ENCODE measurements at places on chromosomes 12 and 14. TPM values are rescaled to one million over a fixed set of nuclear protein-coding genes. Genes with fewer than 3 reads are reported as not detected.

Gene ARL1
- total RNA-seq, result 47.5 TPM

Gene DHRS1
- 27.4 TPM for total RNA-seq

Gene HOXC12
- not detected for total RNA-seq

DNA sequence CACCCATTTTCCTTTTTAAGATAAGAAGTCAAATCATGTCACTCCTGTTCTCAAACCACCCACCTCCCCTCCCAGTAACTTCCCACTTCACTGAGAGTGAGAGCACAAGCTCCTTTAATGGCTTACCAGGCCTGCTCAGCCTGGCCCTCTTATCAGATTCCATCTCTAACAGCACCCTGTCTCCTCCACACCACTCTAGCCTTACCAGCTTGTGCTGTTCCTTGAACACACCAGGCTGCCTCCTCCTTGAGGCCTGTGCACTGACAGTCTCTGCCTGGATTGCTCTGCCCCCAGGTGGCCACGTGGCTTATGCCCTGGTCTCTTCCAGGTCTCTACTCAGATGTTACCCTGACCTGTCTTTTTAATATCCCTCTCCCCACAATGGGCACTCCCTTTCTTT, 40.1 kb upstream of the EVL start:
- peaks cover 8% of the 10 kb centered on the region for H3K4me1 ChIP-seq
- H3K27me3 ChIP-seq, result no peaks in the 10 kb centered on the region
- no peak overlapping the region for H3K27ac ChIP-seq

- no peaks in the 10 kb centered on the region for H3K36me3 ChIP-seq
- no peaks in the 10 kb centered on the region for H3K4me1 ChIP-seq
These were observed 343.9 kb downstream of the NPAS3 start for GRCh38 chr14:33282331-33283230.

DNA sequence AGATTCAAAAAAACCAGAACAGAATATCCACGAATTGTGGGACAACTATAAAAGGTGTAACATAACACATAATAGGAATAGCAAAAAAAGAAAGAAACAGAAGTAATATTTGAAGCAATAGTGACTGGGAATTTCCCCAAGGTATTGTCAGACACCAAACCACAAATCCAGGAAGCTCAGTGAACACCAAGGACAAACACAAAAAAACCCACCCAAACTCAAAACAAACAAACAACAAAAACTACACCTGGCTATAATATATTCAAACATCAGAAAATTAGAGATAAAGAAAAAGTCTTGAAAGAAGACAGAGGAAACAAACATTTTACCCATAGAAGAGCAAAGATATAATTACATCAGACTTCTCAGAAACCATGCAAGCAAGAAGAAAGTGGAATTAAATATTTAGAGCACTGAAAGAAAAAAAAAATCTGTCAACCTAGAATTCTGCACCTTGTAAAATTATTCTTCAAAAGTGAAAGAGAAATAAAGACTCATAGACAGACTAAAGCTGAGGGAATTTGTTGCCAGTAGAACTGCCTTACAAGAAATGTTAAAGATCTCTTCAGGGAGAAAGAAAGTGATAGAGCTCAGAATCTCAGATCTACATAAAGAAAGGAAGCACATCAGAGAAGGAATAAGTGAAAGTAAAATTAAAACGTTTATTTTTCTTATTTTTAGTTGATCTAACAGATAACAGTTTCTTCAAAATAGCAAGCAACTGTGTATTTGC, 12.1 kb upstream of the HMGA2 start:
- H3K27me3 ChIP-seq, result no peaks in the 10 kb centered on the region
- DNase-seq, result no peak
- H3K36me3 ChIP-seq, result no peaks in the 10 kb centered on the region
- peaks cover under 1% of the 10 kb centered on the region for H3K4me1 ChIP-seq
- H3K27ac ChIP-seq, result no peak overlapping the region

DNA sequence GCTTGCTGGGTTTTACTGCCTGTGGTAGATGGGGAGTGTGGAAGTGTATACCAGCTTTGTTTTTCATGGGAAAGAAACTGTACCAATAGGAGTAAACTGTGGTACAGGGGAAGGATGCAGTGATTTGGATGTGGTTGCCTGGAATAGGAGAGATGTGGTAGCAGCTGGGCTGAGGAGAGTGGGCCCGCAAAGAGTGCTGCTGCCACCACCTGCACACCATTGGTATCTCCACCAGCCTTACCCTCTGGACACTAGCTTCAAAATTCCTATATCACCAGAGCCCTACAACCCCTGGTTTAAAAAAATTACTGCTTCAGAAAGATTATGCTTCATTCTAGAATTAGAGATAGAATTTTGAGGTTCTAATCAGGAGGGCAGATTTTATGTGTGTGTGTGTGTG, 53.6 kb downstream of the AKAP6 start:
- peak; percentile 64 for DNase-seq
- H3K4me3 ChIP-seq, result no peak overlapping the region
- no peak overlapping the region for H3K27ac ChIP-seq
- no peaks in the 10 kb centered on the region for H3K36me3 ChIP-seq
- H3K27me3 ChIP-seq, result no peaks in the 10 kb centered on the region

DNA sequence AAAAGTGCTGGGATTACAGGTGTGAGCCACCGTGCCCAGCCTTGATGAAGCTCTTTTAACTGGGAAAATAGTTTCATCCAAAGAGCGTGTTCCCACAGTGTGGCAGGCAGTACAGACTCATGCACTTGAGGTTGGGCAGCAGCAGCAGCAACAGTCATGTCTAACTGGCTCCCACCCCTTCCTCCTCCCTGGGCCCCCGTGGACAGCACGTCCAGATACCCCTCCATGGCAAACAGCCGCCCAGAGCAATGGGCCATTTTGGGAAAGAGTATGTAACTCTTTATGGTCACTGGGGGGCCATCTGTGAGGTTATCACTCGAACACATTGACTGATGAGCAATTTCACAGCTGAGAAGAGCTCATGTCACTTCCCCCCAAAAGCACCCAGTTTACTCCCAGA, 279.1 kb upstream of the NOS1 start:
- no peak overlapping the region for H3K27ac ChIP-seq
- no peaks in the 10 kb centered on the region for H3K27me3 ChIP-seq

- peak; percentile 83 for DNase-seq
- H3K4me1 ChIP-seq, result peaks cover 68% of the 10 kb centered on the region
- peak overlapping the region; percentile 82 for H3K4me3 ChIP-seq
- peaks cover 21% of the 10 kb centered on the region for H3K27me3 ChIP-seq
- H3K36me3 ChIP-seq, result no peaks in the 10 kb centered on the region
- no peak overlapping the region for H3K27ac ChIP-seq
These were observed 1.5 kb upstream of the PLEKHG3 start for GRCh38 chr14:64702493-64703394.

- peaks cover 7% of the 10 kb centered on the region for H3K4me1 ChIP-seq
- H3K27me3 ChIP-seq, result no peaks in the 10 kb centered on the region
- no peak for DNase-seq
- H3K36me3 ChIP-seq, result no peaks in the 10 kb centered on the region
- no peak overlapping the region for H3K4me3 ChIP-seq
- no peak overlapping the region for H3K27ac ChIP-seq
These were observed 454.5 kb downstream of the ADAMTS20 start for GRCh38 chr12:43097471-43097870.

DNA sequence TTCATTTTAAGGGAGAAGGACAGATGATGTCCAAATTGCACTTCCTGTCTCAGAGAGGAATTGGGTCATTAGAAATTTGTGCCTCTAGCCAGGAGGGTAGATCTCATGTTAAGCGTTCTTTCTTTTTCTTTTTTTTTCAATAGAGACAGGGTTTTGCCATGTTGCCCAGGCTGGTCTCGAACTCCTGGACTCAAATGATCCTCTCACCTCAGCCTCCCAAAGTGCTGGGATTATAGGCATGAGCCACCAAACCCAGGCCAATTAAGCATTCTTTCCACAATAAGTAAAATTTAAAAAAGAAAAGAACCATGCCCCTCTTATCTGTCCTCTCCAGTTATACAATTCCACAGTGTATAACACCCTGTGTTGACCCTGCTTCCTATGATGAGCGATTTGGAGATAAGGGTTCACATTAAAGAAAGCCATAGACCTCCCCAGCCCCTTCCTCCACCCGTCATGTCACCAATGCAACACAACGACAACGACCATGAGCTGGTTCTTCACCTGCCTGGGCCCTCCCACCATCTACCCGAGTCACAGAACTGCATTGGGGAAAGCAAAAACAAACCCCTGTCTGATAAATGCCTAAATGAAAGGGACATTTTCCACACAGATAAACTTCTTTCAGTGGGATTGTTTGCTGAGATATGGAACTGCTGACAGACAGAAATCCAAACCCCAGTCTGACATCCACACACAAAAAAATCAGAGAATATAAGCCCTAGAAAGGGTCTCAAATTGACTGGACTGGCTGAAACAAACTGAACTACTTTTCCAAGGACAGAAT, 37.3 kb downstream of the SSH1 start:
- no peaks in the 10 kb centered on the region for H3K36me3 ChIP-seq
- no peak for DNase-seq
- no peaks in the 10 kb centered on the region for H3K4me1 ChIP-seq

DNA sequence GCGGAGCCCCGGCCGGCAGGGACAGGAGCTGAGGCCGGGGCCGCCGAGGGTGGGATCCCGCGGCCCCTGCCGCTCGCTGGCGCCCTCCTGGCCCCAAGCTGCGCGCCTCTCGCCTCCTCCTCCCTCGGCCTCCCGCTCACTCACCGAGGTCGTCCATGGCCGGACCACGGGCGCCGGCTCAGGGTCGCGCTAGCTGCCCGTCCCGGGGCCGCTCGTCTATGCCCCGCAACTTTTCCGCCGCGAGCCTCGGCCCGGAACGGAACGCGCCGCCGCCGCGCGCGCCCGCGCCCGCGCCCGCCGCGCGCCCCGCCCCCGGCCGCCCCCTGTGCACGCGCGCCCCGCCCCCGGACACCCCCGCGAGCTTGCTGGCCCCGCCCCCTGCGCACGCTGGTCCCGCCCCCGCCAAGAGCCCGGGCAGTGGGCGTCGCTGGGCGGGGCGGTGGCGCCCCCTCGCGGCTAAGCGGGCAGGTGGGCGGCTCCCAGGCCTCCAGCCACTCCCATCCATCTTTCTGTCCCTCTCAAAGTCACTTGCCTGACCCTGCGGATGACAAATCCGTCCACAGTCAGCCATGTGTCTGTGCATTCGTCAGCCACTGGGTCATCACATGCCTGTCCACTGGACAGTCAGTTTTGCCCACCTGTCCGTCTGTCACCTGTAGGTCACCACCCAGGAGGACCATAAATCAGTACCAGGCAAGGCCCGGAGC, at the start of gene PXN:
Gene PXN, minus strand, starts transcription at position 258 of the 707 bp plus-strand sequence. Its CDS starts 101 bp downstream, at position 157.
- peaks cover 20% of the 10 kb centered on the region for H3K4me1 ChIP-seq
- H3K27me3 ChIP-seq, result no peaks in the 10 kb centered on the region
- no peaks in the 10 kb centered on the region for H3K36me3 ChIP-seq
- DNase-seq, result peak; percentile 91

DNA sequence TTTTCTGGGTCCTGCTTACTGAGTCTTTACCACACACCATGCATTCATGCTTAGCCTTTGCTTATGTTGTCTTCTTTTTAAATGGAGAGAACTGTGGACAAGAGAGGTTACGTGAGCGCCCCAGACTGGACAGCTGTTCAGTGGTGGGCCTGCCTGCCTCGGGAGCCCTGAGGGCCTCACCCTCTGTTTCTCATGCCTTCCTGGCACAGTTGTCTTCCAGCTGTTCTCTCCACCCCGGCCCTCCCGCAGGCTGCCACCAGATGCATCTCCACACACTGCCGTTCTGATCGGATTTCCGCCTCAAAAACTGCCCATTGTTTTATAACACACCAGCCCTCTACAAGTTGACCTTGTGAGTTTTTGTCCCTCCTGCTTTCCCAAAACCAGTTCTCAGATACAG, 100.8 kb downstream of the SAMD4A start:
- H3K4me3 ChIP-seq, result no peak overlapping the region
- no peak overlapping the region for H3K27ac ChIP-seq
- H3K4me1 ChIP-seq, result peaks cover 17% of the 10 kb centered on the region
- no peaks in the 10 kb centered on the region for H3K36me3 ChIP-seq

DNA sequence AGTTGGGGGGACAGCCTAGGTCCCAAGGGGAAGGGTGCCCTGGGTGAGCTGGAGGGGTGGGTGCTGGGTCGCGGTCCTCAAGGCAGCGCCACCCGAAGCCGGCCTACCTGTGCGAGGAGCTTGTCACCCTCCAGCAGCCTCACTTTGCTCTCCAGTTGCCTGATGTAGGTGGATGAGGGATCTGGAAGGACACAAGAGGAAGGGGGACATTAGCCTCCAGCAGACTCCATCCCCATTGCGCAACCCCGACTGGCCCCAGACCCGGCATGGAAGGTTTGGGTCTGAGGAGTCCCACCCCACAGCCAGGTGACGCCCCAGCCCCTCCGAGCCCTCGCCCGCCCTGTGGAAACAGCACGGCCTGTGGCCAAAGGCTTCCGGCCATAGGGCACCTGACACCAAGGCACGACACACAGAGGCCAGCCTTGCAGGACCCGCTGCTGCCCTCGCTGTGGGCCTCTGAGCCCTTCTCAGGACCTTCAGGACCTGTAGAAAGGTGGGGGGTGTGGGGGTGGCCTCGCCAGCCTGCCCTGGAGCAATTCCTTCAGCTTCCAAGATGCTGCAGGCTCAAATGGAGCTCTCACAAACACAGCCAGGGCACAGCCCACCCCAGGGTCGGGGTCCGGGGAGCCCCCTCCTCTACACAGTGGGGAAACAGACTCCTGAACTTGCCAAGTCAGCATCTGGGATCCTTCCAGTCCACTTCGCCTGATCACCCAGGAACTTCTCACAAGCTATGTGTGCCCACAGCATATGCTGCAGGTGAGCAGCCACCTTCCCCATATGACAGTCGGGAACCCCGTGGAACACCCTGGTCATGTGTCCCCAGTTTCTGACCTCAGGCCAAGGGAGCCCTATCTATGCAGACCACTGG, 54.9 kb downstream of the CCNK start:
- H3K27ac ChIP-seq, result no peak overlapping the region
- H3K4me1 ChIP-seq, result peaks cover 71% of the 10 kb centered on the region
- no peaks in the 10 kb centered on the region for H3K27me3 ChIP-seq
- no peak for DNase-seq
- no peak overlapping the region for H3K4me3 ChIP-seq

DNA sequence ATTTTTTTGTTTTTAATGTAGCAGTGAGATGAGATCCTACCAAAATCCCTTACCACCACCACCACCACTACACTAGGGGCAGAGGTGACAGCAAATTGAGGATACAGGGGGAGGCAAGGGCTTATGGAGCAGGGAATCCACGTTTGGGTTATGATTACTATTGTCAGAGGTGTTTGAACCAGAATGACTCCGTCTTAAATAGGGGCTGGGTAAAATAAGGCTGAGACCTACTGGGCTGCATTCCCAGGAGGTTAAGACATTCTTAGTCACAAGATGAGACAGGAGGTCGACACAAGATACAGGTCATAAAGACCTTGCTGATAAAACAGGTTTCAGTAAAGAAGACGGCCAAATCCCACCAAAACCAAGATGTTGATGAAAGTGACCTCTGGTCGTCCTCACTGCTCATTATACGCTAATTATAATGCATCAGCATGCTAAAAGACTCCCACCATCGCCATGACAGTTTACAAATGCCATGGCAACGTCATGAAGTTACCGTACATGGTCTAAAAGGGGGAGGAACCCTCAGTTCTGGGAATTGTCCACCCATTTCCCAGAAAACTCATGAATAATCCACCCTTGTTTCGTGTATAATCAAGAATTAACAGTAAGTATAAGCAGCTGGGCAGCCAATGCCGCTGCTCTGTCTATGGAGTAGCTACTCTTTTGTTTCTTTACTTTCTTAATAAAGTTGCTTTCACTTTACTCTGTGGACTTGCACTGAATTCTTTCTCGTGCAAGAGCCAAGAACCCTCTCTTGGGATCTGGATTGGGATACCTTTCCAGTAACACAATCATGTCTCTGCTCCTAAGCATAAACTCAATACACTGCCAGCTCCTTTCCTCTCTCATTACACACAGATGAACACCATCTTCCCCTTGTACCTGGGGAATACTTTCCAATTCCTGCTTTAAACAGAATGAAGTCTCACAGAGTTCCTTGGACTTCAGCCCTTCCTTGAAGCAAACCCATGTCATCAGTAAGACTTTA, 16.7 kb upstream of the CRY1 start:
- H3K4me1 ChIP-seq, result no peaks in the 10 kb centered on the region
- peaks cover 46% of the 10 kb centered on the region for H3K27me3 ChIP-seq
- no peaks in the 10 kb centered on the region for H3K36me3 ChIP-seq
- H3K27ac ChIP-seq, result no peak overlapping the region
- DNase-seq, result no peak
